ENCODE measurements at places on chromosomes 4 and X.

DNA sequence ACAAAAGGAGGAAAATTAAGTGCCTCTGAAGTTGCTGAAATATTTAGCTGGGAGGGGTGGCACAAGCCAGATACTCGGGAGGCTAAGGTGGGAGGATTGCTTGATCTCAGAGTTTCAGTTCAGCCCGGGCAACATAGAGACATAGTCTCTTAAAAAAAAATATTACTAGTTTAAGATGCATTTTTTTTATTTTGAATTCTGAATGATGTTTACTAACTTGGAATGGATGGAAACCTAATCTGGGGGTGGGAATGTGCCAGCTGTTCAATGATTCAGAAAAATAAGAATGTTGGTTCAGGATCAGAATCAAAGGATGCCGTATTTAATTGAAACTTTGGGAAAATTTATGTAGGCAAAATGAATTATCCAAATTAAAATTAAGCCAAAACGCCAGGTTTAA lies 167.2 kb upstream of the ANK2 start:
- no peak for DNase-seq

GRCh38 chr4:101958547-101958946 lies 168.0 kb downstream of the BANK1 start:
- DNase-seq: no peak

DNA sequence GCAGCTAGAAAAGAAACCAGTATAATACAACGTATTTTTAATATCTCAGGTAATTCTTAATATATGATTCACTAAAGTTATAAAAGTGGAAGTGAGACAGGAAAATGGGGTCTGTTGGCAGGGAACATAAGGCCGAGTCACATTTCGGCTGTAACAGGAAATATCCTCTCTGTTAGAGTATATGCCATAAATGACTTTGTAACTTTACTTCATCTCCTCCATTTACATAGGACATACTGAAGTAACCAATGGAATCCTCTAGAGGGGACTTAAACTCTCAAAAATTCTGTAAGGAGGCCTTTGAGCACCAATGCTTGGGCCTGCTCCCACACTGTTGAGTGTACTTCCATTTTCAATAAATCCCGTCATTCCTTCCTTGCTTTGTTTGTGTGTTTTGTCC lies 71.3 kb downstream of the ANKRD17 start:
- peak; percentile 11 for DNase-seq

DNA sequence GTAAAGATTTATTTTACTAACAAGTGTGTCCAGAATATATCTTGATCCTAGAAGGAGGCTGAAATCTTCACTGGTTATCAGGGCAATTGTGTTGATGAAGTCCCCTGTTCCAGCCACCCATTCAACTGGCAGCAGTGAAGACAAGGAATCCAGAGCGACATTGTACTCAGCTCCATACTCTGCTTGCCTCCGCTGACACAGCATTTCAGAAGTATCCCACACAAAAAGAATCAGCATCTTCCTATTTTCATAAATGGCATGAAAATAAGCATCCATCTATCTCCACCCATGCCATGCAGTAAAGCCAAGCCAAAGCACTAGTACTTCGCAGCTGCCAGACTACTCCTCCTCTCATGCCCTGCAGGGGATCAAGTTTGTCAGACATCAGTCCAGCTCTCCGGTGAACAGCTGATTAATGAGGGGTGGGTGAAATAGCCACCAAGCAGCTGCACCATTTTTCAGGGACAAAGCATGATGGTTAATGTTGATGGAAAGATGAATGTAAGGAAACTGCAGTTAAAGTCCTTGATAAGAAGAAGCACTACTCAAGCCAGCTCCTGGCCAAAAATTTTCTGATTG lies 54.0 kb downstream of the COL25A1 start:
- no peak for DNase-seq

- no peak for DNase-seq
These were observed 15.5 kb upstream of the ADD1 start for GRCh38 chr4:2827874-2828751.

DNA sequence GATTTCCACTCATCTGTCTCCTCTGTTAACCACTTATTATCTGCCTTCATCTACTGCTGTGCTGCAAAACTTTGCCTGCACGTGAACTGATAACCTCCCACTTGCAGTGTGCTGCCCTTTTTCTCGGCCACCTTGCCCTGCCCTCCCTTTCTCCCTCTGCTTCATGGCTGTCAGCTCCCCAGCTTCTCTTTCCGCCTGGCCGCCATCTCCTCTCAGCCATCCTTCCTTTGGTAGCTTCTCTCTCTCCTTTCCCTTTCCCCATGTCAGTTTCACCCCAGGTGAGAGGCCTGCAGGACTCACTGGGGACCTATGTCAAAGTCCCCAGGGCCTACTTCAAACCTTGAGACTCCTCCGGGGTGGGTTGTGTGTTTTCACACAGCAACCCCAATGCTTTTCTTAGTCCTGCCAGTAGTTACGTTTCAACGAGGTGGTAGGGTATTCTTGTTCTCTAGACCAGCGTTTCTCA lies 6.6 kb downstream of the MSL3 start:
- DNase-seq: no peak

DNA sequence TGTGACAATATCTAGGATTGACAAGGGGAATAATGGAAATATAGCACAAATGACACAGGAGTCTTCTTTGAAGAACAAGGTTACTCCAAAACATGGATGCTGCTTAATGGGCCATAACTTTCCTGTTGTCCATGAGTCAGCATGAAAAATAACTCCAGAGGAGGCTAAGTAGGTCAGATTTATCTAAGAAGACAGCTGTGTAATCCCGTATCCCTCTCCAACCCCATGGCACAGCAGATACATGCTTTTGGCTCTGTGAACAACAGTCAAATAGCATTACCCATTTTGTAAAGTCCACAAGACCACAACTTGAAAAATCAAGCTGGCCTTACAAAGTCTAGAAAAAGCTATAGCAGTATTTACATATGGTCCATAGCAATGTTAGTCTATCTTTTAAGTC lies 2.1 kb upstream of the TMEM131L start:
- peak; percentile 40 for DNase-seq

- DNase-seq: peak; percentile 84
These were observed 15.8 kb upstream of the MAGEA4 start for GRCh38 chrX:151896734-151897474.

DNA sequence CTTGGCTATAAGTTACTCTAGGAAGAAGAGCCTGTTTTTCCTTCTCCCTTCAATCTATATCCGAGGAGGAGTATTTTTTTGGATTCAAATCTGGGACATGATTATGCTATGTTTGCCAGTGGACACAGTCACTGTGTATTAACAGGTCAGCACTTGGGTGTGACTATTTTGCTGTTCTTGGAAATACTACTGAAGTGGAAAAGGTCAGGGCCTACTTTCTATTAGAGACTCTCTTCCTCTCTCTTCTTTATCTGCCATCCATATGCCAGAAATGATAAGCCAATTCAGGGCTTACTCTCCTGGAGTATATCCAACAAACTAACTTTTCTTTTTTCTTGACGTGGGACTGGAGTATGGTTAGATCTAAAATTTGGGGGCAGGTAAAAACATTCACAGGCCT lies 40.5 kb downstream of the MID1IP1 start:
- DNase-seq: no peak

- peak; percentile 22 for DNase-seq
These were observed 33.1 kb downstream of the ERVMER34-1 start for GRCh38 chr4:52718123-52718522.

DNA sequence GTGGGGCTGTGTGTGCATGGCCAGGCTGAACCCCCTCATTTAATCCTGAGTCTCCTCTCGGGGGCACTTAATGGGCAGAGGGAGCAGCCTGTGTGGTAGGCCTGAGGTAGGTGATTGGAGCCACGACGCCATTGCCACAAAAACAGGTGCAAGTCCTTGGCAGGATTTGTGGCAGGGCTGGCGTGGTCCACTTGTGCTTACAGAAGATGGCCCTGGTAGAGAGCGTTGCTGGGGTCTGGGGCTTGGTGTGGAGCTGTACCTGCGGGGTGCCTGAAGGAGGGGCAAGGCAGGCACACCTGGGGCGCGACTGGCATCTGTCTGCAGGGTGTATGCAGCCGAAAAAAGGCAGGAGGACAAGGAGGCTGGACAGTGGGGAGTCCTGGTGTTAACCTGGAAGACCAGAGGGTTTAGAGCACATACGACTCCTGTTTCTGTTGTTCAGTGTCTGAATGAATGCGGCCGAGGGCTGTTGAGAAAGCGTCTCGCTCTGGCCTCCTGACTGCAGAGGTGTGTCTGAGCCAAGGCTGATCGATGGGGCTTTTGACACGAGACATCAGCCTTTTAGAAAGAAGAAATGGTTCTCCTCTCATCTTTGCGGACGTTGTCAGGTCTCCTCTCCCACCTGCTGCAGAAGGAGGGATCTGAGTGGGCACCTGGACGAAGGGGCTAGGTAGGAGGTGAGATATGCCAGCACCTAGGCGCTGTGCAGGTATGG lies 52.0 kb downstream of the TBC1D14 start:
- no peak for DNase-seq

DNA sequence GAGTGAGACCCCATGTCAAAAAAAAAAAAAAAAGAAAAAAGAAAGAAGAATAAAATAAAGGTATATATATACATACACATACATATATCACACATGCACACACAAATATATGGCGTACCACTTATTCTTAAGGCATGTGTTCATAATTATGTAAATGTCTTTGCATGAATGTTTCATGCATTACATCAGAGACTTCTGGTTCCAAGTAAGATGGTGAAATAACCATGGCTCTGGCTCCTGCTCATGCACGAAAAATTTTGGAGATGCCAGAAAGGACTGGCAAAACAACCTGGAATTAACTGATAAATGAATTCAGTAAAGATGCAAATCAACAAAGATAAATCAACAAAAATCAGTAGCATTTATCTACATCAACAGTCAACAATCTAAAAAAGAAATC lies 19.7 kb upstream of the FHIP1A start:
- DNase-seq: peak; percentile 57

GRCh38 chrX:134909261-134909660 lies 81.5 kb upstream of the SMIM10 start:
- DNase-seq: no peak

DNA sequence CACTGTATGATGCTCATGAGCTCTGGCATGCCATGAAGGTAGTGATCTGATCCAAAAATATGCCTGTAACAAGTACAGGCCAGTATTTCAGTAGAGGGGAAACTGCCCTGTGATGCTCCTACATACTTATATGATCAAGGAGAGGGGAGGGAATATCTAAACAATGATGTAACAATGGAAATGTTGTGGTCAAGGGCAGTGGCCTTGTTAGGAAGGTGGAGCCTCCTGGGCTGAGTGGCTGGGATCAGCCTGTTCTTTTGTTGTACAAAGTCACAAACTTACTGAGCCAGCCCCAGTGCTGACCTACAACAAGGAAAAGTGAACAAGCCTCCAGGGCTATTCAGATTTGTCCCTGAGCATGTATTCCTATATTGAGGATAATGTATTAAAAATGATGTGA lies 70.3 kb downstream of the ANXA10 start:
- DNase-seq: peak; percentile 47

DNA sequence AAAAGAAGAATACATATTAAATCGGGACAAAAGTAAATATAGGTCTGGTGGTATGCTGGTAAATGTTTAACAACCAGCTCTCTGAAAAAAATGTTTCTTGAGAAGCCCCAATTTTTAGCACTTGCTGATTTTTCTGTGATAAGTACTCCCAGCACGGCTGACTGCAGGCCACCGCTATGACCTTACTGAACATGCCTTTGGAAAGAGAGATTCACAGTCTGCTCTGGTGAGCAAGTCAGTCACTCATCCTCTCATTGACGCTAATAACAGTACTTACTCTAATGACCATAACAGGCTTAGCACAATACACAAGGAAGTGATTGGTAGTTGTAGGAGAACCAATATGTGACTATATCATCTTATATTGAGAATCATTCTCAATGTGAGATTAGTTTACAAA lies 98.9 kb upstream of the BLTP1 start:
- DNase-seq: no peak

DNA sequence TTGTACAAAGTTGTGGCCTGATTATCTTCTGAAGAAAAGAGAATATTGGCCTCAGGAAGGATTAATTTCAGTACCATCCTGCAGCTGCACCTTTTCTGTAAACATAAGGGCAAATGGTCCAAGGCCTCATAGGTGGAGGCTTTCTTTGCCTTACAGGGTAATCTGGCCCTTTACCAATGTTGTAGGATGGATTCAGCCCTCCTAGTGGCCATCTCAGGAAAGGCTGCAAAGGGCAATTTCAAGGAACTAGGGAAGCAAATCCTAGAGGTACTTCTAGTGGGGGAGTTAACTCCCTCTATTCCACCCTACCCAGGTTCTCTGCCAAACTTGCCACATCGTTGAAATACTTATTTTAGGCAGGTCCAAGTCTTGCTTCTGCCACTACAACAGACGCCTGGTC lies 57.6 kb downstream of the UGT2B11 start:
- DNase-seq: no peak

DNA sequence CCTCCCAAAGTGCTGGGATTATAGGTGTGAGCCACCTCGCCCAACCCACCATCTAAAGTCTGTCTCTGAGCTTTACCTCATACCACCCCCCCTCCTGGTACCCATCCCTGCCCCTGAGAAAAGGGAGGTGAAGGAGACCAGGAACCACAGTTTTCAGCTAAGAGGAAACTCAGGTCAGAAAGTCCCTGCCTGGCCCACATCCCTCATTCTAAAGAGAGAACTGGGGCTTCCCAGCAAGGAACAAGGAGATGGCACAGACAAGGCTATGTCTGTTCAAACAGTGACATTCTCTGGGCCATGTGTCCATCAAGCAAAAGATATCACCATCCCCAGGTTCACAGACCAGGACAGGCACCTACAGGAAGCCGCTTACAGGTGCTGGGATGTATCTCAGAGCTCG lies 15.8 kb upstream of the CSF2RA start:
- DNase-seq: no peak

GRCh38 chr4:128727658-128728057 lies 81.8 kb upstream of the JADE1 start:
- no peak for DNase-seq

GRCh38 chr4:102500352-102500695 lies 835 bp upstream of the NFKB1 start:
- DNase-seq: no peak

DNA sequence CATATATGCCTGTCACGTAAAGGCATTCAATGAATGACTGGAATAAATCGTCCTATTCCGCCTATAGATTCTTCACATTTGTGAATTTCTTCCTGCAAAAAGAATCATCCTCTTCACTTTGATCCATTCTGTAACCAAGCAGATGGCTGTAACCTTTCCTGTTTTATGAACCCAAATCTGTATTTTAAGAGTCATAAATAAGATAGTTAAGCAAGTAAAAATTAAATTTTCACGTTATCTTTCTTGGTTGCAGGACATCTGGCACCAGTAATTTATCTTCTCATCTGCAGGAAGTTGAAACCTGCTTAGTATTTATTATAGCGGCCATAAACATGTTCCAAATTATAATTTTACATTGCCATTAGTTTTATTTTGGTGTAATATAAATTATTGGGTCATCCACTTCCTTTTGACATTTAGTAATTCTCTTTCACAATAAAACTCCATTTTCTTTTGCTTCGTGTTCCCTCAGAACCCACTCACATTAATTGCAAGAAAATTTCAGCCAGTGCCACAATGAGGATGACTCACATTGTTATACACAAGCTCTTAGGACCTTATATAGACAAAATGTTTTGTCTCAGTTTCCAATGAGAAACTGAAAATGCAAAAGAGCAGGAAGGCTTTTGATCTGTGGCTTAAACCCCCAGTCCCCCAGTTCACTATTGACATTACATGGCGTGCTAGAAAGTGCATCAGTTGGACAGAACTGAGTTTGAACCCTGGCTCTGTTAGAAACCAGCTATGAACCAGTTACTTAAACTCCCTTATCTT lies 51.1 kb downstream of the TMEM156 start:
- peak; percentile 91 for DNase-seq

- DNase-seq: no peak
These were observed 460.3 kb downstream of the GPAT3 start for GRCh38 chr4:83996254-83996653.

GRCh38 chr4:16264798-16265197 lies 38.5 kb upstream of the TAPT1 start:
- peak; percentile 39 for DNase-seq

- DNase-seq: no peak
These were observed 6.4 kb downstream of the FAM200B start for GRCh38 chr4:15688051-15688450.

All from fibroblast of skin of abdomen (primary cell).